Memory B cell (primary cell): ENCODE measurements at places on chromosomes 13 and 19.

DNA sequence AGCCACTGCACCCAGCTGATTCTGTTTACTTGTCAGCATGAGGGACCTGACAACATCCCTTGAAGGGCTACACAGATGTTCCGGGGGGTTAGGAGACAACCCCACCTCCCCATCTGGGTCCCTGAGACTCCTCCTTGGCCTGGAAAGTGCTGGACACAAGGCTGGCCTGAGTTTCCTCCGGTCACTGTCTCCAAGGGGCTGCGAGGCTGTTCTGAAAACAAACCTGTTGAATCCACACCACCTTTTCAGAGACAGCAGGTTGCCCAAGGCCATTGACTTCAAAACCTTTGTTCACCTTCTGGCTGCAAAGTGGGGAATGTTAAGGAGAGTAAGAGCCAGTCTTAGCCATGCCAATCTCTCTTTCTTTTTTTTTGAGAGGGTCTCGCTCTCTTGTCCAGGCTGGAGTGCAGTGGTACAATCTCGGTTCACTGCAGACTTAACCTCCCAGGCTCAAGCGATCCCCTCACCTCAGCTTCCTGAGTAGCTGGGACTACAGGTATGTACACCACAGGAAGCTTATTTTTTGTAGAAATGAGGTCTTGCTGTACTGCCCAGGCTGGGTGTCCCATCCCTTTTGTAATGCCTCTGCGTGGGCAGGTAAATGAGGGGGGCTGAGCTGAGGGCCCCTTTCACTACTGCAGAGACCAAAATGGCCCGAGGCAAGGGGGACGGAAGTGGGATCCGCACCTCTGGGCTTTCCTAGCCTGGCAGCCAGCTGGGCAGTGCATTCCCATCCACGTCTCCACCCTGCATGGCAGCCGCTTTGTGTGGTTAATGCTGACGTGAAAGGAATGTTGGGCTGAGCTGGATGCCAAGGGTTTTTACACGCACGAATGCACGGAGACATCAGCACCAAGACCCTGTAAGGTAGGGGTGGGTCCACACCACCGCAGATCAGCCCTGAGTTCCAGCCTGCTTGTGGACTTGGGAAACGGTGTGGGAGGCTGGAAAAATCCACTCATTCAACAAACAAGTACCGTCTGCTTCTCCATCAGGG lies 1.9 kb upstream of the ZNF628 start:
- DNase-seq, result no peak

GRCh38 chr13:32905063-32905863 lies 111.0 kb upstream of the KL start:
- DNase-seq, result no peak

DNA sequence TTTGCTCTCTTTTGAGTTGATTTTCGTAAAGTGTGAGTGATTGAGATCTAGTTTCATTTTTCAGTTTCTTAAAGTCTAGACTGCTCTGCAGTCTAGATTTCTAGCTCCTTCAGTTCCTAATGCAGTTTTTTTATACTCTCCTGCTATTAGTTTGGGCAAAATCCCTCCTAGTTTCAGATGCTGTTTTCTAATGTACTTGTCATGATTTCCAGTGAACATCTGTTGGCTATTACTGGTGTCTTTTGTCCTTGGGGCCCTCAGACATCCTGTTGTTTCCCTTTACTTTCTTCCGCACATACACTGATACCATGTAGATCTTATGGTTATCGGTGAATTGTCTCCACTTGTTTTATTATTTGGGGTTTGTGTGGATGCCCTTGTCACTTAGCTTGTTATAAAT lies 292.1 kb downstream of the TDRD3 start:
- DNase-seq, result no peak

DNA sequence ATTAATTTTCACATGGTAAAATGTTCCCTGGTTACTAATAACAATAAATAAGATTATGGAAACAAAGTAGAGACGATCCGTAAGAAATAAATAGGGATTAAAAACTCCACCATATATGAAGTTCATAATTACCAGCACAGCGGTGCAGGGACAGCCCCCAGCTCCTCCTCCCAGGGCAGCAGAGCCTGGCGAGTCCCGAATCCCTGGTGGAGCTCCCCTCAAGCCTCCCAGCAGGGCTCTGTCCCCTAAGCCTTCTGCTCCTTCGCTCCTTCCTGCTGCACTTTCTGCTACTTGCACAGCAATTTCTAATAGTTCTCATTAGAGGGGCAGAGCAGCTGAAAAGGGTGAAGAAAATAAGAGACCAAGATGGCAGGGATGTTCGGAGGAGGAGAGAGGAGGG lies 43.6 kb downstream of the RASA3 start:
- no peak for DNase-seq

DNA sequence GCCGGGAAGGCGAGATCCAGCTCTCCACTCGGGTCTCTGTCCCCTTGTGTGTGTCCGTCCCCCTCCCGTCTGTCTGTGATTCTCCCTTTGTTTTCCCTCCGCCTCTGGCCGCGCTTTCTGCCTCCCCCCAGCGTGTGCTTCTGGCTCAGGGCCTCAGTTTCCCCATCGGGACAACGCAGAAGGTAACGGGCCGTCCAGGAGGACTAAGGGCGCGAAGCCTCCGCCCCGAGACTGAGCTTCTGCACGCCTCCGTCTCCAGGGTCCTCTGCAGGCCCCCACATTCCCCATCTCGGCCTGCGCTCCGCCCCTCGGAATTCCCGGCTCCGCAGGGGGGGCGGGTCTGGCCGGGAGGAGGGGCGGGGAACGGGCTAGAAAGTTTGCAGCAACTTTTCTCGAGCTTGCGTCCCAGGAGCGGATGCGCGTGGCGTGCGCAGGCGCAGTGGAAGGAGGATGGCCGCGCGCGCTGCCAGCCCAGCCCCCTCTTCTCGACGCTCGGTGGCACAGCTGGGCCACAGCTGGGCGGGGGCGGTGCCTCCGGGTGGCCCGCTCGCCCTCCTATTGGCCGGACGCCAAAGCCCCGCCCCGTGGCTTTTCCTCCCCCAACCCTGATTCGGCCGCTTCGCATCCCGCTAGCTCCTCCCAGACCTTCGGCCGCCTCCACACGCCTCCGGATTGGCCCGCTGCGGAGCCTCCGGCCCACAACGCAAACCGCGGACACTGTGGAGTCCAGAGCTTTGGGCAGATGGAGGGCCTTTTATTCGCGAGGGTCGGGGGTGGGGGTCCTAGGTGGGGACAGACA lies at the start of gene SIX5:
TSS of gene SIX5 (minus strand) at position 269 of the 799 bp plus-strand sequence. CDS start 408 bp downstream, outside the sequence.
- peak; percentile 83 for DNase-seq

- no peak for DNase-seq
Observed at GRCh38 chr13:67438465-67438864, 208.3 kb upstream of the PCDH9 start.

- no peak for DNase-seq
Observed at GRCh38 chr13:50609011-50609410, 234.5 kb downstream of the DLEU7 start.

DNA sequence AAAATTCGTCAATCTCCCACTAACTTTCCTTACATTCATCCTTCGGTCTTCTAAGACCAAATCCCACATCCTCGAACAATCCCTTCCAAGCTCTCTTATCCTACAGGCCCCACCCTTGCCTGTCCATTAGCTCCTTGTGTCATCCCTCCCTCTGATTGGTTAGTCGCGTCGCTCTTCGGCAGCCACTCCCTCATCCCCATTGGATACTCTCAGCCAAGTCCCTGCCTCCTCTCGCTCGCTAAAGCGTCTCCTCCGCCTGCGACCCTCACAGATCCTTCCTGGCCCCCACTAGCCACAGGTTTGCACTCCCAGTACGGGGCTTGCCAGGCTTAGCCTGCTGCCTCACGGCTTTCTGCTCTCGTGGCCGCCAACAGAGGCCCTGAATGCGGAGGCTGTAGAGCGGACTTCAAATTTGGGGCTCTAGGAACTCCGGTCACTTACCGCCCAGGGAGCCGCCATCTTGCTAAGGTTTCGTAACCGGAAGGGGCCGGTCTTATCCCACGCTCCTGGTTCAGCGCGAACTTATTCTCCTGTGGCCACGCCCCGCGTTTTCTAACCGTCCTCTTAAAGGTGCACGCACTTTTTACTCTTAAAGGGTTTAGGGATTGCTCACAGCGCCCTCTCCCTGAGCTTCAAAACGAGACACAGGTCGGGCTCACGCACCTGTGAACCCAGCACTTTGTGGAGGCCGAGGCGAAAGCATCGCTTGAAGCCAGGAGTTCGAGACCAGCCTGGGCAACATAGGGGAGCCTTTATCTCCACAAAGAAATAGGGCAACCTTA lies at the start of gene DMAC2:
TSS of gene DMAC2 (minus strand) at position 472 of the 782 bp plus-strand sequence. CDS start at position 459, 13 bp downstream.
- peak; percentile 69 for DNase-seq

- DNase-seq, result no peak
Observed at GRCh38 chr13:35496006-35496405, 19.5 kb upstream of the MAB21L1 start.

GRCh38 chr13:106302011-106302410 lies 233.5 kb downstream of the EFNB2 start:
- DNase-seq, result no peak

GRCh38 chr19:45075301-45076028 lies 813 bp downstream of the ZNF296 start:
- peak; percentile 64 for DNase-seq

GRCh38 chr19:21451187-21451586 lies 54.2 kb upstream of the ZNF429 start:
- no peak for DNase-seq

DNA sequence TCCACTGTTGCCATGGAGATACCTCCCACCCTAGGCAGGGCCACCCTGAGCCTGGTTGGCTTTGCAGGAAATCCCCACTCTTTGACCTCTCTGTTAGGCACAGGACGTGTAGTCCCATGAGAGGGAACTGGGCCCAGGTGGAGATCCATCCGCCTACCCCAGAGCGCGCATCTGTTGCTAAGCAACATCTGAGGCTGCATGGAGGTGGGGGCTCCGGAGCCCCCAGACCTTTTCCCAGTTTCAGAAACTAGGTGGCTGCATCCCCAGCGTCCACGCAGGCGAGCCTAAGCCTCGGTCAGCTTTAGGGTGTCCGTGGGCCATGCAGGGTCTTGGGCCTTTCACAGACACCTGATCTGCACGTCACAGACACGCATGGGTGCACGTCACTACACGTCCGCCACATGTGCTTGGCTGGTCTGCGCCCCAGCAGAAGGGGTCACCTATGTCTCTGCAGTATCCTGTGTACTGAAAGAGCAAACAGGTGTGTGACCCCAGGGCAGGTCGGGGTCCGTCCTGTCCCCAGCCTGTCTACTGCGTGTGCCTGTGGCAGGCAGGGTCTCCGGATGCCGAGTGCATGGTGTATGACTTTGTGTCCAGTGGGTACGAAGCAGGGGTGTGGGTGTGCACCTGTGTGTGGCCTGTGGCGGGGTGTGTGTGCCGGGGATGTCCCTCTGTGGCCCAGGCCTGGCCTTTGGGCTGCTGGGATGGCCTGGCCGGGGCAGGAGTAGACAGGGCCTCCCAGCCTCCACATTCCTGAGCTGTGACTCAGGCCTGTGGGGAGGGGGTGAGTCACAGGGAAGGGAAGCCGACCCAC lies 4.1 kb upstream of the CIRBP start:
- DNase-seq, result peak; percentile 78

GRCh38 chr13:50587645-50588373 lies 255.7 kb downstream of the DLEU7 start:
- DNase-seq, result no peak
